ENCODE measurements at places on chromosomes 12 and 14.
A peak's percentile ranks its signal among the peaks of the same experiment; 100 is the strongest.

DNA sequence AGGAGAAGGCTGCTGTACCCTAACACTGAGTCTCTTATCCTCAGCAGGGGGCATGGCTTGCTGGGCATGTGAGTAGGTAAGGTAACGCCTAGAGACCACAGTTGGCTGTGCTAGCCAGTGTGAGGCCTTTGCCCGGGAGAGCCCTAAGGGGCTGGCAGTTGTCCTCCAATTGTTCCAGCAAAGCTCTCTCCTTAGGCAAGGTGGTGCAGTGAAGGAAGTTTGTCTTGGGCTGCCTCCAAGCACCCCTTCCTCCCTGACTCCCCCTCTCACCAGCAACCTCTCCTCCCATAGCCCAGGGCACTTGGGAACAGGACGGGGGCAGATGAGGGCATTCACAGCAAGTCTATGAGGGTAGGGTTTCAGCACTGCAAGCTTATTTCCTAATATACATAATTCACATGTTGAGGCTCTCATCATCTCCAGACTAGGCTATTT, 23.0 kb downstream of the LACRT start:
- no peak for DNase-seq

DNA sequence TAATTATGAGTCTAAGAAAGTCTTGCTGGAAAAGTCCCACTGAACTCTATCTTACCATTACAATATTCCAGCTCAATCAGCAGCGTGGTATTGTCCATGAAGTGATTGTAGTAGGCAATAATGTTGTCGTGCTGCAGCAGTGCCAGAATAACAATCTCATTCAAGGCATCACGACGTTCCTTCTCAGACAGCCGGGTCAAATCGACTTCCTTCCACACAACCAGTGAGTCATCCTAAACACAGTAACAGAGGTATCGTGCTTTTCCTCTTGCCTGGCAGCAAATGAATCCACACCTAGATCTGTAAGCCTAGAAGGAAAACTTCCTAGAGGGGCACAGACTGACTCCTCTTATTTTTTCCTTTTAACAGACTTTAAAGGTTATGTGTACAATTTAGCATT, 2.9 kb downstream of the NEK9 start:
- no peak for DNase-seq

DNA sequence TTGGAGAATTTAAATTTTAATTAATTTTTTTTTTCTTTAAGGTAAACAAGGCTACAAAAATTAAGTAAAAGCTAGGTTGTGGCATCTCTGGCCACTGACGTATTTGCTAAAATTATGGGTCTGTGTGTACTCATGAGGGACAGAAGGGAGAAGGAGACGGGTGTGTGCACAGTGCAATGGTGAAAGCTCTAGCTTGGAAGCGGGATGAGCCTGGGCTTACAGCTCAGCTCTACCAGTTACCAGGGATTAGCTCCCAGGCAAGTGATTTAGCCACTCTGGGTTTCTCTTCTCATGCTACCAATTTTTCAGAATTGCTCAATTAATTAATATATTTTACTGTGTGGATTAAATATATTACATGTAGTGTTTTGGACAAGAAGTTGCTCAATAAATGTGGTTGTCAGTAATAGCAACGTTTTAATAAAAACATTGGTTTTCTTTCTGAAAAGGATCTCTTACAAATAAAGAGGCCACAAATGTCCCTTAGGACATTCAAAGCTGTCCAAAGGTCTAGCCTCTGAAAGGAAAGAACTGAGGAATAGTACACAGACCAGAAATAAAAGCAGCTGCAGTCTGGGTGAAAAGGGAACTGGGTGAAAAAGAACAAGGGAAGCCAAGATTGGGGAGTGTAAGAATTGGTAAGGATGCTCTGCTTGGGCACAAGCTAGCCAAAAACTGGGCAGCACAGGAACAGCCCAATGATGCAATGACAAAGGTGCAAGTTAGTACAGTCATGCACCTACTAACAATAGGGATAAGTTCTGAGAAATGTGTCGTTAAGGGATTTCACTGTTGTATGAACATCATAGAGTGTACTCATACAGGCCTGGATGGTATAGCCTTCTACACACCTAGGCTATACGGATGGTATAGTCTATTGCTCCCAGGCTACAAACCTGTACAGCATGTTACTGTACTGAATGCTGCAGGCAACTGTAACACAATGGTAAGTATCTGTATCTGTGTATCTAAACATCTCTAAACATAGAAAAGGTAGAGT, 61.7 kb downstream of the FERMT2 start:
- no peak for DNase-seq

DNA sequence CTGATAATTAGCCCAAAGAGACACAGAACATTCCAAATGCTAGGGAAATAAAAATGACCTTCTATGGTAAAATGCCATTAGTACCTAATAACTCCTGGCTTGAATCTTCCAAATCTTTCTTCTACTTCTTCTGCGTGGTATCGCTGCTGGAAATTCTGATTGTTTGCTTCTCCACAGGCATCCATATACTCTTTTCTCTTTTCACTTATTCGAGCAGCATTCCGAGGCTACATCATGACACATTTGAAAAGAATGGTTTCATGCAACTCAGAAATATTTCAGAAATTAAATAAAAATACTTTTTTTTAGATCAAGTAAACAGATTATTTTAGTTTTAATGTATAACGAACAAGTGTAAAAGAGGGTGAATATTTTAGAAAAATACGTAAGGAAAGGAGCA, 18.9 kb downstream of the ZCCHC8 start:
- no peak for DNase-seq

DNA sequence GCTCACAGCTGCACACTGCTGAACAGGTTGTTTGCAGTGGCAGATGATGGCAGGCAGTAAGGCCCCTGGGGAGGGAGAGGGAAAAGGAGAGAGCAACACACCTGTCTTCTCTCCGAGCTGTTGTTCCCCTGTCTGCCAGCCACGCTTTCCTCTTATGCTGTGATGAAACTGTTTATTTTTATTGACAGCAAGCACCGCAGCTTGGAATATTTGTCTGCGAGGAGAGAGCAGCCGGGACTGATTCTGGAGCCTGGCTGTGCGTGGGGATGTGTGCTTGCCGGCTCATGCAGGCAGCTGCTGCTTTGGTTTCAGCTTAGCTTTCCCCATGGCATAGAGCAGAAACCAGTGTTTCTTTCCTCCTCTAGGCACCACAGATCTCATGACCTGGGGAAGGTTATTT, 58.7 kb upstream of the KCNA5 start:
- peak; percentile 78 for DNase-seq

DNA sequence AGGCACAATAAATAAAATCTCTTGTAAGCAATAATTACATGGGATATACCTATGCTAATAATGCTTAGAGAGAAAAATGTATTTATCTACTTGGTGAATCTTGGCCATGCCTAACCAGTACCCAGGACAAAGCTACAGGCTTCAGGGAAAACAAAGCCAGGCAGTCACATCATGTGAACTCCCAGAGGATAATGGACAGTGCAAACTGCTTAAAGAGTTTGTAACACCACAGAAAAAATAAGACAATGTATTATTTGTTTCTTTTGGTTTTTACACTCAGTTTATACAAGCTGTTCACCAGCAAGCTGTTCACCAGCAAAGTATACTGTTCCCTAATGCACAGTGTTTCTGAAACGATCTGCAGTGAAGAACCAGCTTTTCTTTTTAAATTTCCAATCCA, 38.0 kb downstream of the DICER1 start:
- DNase-seq, result no peak

DNA sequence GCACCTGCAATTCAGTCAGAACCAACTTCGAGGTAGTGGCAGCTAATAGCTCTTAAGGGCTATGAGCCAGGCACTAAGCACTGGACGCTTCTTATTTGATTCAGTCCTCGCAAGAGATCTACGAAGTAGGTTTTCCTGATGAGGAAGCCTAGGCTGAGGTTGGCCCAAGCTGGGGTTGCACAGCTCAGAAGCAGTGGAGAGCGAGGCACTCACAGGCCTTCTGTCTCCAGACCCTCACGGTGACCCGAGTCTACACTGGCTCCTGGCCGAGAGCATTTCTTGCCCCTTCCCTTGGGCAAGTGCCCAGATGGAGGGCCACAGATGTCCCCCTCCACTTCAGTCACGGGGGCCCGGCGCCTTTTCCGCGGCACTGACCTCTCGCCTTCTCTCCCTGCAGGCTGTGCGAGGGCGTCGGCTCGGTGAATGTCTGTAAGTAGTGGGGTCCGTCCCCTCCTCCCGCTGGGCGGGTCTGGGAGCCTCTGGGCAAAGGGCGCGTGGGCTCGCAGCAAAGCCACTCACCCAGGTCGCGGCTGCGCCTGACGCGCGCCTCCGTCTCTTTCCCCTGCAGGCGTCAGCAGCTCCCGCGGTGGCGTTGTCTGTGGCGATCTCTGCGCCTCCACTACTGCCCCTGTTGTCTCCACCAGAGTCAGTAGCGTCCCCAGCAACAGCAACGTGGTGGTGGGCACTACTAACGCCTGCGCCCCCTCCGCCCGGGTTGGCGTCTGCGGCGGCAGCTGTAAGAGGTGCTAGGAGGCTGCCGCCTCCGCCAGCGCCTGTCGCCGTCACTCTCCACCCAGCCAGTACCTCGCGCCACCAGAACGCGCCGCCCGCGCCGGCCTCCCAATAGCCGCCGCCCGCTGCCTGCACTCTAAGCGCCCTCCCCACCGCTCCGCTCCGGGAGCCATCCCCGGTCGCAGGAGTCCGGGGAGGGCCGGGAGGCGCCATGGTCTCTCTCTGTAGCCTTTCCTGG, 13.1 kb downstream of the KRT83 start:
- DNase-seq, result peak; percentile 29

GRCh38 chr12:50087995-50088394, 2.9 kb downstream of the SMARCD1 start:
- no peak for DNase-seq

DNA sequence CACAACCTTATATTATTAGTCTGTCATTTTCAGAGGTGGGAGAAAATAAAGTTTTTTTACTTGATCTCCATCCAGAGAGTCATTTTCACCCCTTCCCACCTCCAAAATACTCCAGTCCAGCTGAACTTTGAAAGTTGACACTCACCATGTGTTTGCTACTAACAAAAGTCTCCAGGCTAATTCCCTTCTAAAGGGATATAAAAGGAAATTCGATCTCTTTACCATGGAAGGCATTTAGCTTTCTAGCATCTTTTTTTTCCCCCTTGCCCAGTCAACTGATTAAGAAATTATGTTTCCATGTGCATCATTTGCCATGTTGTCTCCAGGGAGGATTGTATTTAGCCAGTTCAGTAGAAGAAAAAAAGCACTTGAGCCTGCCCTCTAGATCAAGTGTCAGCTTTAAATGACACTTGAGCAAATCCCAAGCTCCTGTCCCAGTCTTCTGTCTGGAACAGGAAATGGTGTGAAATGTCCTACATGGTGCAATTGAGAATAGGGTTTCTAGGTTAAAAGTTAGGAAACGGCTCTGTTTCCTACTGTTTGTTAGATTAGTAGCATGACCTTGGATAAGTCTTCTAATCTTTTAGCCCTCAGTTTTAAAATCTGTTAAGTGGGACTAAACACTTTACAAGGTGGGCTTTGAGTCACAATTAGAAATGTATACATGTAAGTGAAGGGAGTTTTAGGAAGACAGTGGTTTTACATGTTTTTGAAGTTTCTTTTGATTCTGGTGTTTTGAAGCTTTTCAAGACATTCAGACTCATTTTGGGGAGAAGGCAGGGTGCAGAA, 67.2 kb downstream of the GNS start:
- DNase-seq, result peak; percentile 88

DNA sequence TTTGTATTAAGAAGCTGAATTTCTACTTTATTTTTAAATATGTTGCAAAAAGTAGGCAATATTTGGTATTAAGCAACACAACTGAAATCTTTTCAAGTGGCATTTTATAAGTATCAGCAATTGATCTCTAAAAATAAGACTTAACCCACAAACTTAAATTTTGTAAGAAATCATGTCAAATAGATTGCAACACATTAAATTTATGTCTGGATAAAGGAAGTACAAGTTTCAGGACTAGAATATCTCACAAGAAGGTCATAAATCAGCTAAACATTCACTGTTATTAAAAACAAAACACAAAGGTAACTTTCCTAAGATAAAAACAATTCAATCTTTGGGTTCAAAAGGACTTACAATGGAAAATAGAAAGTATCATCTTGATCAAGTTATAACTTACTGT, 32.8 kb downstream of the CPNE8 start:
- no peak for DNase-seq

GRCh38 chr14:54486685-54487084, 2.1 kb downstream of the GMFB start:
- no peak for DNase-seq

- no peak for DNase-seq
These were observed 68.7 kb downstream of the CCDC88C start for GRCh38 chr14:91348845-91349465.

GRCh38 chr12:41497409-41497808, 309.3 kb downstream of the PDZRN4 start:
- DNase-seq, result no peak

DNA sequence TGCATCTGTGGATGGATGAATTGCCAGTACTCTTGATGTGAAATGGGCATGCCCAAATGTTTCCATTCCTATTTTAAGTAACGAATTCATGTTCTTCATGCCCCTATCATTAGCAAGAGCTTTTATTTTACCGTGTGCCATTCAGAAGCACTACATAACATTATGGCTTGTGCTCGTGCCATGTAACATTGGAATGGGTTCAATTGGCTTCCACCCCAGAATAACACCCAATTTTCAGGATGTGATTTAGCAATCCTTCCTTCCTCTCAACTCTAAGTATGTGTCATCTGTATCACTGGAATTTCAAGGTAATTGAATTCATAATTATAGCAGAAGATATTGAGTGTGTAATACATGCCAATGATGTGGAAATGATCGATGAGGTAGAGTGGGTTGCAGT, 145.8 kb upstream of the TMPO start:
- DNase-seq, result no peak

GRCh38 chr14:50676814-50677516, 8.9 kb upstream of the SAV1 start:
- no peak for DNase-seq

- DNase-seq, result no peak
These were observed 24.4 kb downstream of the PITPNM2 start for GRCh38 chr12:123126294-123127181.

GRCh38 chr12:24560831-24561271, 388.1 kb downstream of the BCAT1 start:
- DNase-seq, result no peak

DNA sequence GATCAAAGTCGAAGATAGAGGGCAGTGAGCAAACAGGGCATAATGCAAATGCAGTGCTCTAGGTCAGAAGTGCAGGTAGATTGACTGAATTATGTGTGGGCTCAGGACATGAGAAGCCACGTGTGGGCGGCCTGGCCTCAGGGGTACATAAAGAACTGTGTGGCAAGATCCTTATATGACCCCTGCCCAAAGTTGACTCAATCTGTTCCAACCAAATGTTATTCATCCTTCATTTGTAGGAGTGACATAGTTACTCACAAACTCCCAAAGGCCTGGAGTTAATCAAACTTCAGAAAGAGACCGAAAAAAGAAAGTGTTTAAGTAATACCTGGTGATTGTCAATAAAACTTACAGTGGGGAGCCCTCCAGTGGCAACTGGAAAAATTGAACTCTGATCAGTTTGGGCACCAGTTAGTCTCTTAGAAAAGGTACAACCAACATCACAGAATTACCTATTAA, 150.4 kb upstream of the FAR2 start:
- no peak for DNase-seq

GRCh38 chr12:100453951-100454350, 19.7 kb upstream of the NR1H4 start:
- DNase-seq, result no peak

Measured in NCI-H2107 (cell line).